ENCODE measurements at places on chromosomes 4 and X.

GRCh38 chr4:162707962-162708361 is 458.7 kb downstream of the NAF1 start:
- DNase-seq: no peak

DNA sequence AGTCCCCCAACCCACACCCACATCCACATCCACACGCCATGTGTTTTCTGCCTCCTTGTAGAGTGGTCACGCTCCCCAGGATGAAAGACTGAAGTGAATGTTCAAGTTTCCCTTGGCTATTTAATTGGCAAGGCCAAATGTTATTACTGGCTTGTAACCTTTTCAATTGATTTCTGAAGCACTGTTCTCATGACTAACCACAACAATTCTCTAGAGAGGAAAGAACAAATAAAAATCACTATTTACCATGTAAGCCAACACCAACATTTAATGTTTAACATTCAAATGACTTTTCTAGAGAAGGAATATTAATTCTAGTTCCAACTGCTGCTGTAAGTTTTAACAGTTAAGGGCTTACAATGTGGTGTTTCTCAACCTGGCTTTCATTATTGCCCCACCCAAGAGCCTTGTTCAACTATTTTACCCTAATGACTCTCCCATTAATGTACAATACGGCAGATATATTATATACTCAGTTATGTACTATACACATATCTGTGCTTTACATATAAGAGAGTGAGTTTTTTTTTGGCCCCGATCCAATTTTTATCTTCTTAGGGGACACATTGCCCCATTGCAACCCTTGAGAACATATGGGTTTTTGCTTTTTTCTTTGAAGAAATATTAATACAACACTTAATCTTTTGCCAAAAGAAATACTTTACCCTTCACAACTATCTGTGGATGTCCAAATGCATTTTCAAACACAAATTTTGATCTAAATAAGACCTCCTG is 46.5 kb downstream of the RELL1 start:
- no peak for DNase-seq

GRCh38 chrX:16445166-16445752 is 204.7 kb upstream of the S100G start:
- peak; percentile 45 for DNase-seq

- DNase-seq: no peak
Observed at GRCh38 chr4:187934766-187935165, 60.8 kb upstream of the ZFP42 start.

DNA sequence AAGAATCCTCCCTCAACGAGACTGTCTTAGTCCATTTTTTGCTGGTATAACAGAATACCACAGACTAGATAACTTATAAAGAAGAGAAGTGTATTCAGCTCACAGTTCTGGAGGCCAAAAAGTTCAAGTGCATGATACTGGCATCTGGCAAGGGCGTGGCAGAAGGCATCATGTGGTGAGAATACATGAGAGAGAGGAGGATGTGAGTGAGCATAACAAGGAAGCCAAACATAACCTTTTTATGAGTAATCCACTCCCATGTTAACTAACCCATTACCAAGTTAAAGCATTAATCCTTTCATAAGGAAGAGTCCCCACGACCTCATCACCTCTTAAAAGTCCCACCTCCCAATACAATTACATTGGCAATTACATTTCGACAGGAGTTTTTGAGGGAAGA is 504.6 kb downstream of the IQCM start:
- no peak for DNase-seq

- no peak for DNase-seq
Observed at GRCh38 chr4:52791936-52792335, 40.7 kb upstream of the ERVMER34-1 start.

Measured in activated CD4-positive, alpha-beta T cell treated with anti-CD3 and anti-CD28 coated beads for 4 hours (primary cell).